ENCODE measurements at places on chromosomes 2 and 18.

DNA sequence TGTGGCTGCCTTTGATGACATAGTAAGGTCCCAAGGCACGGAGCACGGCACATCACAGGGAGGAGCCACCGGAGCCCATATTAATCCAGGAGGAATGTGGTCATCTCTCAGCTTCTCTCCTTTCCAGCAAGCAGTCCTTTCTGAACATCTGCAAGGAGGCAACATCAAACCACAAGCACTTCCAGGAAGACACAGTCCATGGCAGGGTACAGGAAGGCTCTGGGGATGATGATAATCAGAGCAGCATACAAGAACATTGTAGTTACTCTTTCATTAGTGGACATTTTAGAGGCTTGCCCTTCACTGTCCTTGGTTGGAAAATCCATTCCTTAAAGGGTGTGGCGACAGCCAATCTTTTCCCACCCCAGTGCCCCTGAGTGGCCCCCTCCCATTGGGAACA, 31.1 kb downstream of the YPEL5 start:
- DNase-seq = no peak

- DNase-seq = no peak
Observed at GRCh38 chr18:56727399-56727798, 76.2 kb downstream of the WDR7 start.

DNA sequence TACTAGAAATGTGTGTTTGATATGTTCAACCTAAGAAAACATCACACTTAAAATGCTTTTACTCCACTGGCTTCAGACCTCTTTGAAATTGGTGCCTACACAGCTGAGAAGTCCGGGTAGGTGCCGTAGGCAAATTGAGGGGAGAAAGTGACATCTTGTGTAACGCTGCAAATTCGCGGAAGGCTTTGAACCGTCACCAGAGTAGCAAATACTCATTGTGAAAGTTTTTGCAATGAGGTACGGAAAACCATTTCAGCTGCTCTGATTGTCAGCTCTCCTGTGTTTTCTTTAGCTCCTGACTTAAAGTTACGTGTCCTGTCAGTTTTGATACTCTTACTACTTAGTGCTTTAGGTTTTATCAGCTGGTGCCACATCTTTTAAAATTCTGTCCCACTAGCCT, 224.5 kb downstream of the FAM210A start:
- DNase-seq = no peak

DNA sequence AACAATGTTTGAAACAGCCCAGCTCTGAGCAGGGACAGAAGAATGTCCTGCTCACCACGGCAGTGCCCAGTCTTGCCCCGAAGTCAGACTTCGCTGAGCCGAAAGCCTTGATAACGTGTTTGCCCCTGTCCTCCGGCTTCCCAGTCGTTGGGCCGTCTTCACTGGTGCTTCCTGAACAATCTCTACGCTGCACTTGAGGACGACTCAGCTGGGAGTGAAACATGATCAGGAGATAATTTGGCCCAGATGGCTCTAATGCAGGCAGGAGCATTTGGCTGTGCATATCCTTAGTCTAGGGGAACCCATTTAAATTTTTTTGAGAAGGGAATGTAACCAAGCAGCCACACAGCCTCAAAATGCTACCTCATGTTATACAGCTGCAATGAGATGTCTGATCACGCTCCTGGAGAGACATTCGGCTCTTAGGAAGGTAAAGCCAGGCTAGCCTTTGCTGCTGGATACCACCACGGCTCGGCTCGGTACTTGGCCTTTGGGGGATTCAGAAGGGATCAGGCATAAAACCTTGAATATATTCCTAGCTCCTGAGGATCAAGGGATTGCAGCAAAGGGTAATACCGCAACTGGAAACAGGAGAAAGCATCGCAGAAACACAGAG, 43.6 kb downstream of the FECH start:
- no peak for DNase-seq

DNA sequence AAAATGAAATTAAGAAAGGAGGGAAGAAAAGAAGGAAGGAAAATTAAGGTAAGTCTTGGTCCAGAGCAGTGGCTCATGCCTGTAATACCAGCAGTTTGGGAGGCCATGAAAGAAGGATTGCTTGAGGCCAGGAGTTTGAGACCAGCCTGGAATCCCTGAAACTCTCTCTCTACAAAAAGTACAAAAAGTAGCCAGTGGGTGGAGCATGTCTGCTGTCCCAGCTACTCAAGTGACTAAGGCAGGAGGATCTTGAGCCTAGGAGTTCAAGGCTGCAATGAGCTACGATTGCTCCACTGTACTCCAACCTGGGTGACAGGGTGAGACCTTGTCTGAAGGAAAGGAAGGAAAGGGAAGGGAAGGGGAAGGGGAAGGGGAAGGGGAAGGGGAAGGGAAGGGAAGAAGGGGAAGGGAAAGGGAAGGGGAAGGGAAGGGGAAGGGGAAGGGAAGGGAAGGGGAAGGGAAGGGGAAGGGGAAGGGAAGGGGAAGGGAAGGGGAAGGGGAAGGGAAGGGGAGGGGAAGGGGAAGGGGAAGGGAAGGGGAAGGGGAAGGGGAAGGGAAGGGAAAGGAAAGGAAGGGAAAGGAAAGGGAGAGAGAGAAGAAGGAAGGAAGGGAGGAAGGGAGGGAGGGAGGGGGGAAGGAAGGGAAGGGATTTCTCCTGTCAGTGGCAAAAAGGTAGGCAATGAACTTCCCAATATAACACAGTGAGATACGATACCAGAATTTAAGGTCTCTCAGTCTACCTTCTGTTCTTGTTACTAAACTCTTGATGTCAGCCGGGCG, 412.8 kb downstream of the CMPK2 start:
- no peak for DNase-seq

DNA sequence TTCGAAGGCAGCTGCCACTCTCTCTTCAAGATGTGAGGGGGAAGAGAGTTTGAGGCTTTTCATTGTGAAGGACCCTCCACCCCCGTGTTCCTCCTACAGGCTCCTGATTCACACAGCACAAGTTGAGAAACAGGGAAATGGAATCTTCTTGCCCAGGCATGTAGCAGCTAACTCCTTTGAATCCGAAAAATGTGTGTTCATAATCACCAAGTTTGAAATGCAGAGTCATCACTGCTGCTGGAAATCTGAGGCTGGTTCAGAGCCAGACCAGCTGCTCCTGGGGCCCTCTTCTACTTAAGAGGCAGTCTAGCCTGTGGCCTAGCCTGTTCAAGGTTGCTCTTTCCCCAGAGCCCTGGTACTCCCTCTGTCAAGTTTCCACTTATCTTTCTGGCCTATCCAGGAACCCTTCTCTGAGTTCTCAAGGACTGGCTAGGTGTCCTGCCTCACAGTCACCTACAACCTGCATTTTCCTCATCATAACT, 166.4 kb downstream of the TMEM247 start:
- DNase-seq = peak; percentile 82

- DNase-seq = no peak
Observed at GRCh38 chr2:20823917-20824316, 1.0 kb upstream of the LDAH start.

- DNase-seq = no peak
Observed at GRCh38 chr2:60364491-60364890, 189.0 kb downstream of the BCL11A start.

DNA sequence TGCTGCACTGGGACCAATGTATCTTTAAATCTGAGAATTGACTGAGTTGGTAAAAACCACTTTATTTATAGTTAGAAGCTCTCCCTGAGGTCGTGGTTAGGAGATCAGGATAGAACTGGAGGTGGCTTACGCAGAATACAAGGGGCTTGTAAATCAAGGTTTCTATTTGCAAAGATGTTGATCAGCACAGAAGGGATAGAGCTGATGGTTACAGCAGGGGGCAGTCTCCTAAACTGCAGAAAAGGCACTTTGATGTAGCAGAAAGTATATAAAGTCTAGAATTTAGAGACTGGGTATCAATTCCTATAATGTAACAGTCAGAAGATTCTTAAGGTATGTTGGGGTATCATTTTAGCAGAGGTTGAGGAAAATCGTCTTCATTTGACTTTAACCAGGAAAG, 25.2 kb upstream of the ACVR1 start:
- DNase-seq = no peak

DNA sequence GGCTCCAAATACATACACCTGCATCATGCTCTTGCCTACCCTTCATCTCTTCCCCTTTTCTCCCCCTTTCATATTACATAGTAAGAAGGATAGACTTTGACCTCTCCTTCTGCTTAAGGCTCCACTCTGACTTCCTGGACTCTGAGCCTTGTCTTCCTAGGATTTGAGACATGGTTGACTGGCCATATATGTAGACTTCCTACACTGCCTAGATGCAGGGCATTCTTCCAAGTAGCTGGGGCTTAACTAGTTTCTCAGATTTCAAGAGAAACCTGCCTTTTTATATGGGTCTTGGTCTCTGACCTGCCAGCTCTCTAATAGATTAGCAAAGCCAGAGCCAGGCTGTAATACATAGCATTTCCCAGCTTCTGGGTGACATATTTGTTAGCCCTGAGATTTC, 35.4 kb upstream of the CYP26B1 start:
- DNase-seq = peak; percentile 59

DNA sequence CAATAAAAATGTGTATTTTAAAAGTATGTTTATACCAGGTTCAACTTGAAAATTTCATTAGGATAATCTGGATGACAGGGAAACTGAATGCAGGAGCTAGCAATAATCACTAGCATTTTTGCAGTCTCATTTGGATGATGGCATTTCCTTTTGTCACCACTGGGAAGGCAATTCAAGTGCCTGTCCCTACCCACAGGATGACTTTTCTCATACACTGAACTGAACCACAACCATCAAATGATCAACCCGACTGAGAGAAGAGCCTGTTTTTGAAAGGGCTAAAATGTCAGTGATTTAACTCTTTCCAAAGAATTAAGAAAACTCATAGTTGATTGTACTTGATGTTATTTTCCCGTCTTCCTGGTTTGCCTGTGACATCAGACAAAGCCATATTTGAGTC, 115.0 kb downstream of the FAM124B start:
- DNase-seq = no peak

DNA sequence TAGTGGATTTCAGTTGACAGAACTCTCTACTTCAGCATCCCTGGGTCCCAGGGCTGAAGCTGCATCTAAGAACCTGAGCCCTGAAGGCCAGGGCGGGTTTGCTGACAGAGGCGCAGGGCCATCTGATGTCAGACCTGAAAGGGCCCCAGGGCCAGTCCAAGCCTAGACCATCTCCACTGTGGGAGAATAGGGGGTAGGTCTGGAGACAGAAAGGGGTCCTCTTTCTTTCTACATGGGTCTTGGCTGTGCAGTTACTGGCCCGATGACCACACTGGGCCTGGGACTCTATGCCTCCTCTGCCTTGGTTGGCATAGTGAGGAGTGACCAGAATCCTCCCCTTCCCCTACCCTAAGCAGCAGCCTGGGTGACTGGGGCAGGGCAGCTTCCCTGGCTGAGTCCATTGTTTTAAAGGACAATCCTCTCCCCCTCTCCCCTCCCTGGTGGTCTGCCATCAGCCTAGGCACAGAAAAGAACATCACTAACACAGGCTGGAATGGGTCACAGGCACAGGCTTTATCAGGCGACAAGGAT, 34.5 kb downstream of the HS1BP3 start:
- DNase-seq = no peak

GRCh38 chr2:235669269-235669831, 175.5 kb downstream of the AGAP1 start:
- peak; percentile 40 for DNase-seq

DNA sequence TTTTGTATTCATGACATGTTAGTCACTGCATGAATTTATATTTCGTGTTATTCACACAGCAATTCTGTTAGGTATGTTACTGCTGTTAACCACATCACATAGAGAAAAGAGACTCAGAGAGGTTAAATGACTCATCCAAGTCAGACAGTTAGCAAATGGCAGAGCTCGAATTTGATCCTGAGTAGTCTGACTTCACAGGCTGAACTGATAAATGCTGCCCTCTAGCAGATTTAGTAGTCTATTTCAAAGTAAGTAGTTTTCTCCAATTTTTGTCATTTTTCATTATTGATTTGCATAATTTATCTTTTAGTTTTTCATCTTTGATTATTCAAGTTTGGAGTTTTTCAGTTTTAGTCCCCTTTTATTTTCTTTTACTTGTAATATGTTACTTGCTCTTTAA, 58.3 kb downstream of the WDR7 start:
- peak; percentile 45 for DNase-seq

- no peak for DNase-seq
Observed at GRCh38 chr2:74041726-74042125, 57.0 kb downstream of the TET3 start.

- peak; percentile 49 for DNase-seq
Observed at GRCh38 chr2:86274265-86274917, 63.0 kb downstream of the REEP1 start.

- DNase-seq = no peak
Observed at GRCh38 chr18:24470022-24470618, 9.7 kb downstream of the HRH4 start.

GRCh38 chr2:189391201-189391600, 50.1 kb upstream of the WDR75 start:
- no peak for DNase-seq

DNA sequence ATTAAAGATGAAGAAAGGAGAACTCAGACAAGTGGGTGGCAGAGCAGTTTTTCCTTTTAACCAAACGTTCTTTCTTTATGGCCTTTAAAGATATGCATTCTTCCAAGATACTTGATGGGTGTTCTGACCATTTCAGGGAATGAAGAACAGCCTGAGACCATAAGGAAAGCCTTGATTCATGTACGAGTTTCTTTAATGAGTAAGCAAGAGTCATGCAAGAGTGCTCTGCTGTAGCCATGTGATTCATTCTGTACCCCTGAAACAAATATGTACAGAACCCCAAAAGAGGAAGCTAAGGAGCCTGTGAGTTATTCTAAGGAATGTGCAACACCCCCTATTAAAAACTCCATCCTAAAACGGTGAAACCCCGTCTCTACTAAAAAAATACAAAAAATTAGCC, 372.8 kb downstream of the MTX2 start:
- DNase-seq = no peak

GRCh38 chr2:73823916-73824523, 4.7 kb upstream of the STAMBP start:
- DNase-seq = peak; percentile 54

GRCh38 chr2:230325316-230326243, 1.4 kb upstream of the SP140L start:
- no peak for DNase-seq

DNA sequence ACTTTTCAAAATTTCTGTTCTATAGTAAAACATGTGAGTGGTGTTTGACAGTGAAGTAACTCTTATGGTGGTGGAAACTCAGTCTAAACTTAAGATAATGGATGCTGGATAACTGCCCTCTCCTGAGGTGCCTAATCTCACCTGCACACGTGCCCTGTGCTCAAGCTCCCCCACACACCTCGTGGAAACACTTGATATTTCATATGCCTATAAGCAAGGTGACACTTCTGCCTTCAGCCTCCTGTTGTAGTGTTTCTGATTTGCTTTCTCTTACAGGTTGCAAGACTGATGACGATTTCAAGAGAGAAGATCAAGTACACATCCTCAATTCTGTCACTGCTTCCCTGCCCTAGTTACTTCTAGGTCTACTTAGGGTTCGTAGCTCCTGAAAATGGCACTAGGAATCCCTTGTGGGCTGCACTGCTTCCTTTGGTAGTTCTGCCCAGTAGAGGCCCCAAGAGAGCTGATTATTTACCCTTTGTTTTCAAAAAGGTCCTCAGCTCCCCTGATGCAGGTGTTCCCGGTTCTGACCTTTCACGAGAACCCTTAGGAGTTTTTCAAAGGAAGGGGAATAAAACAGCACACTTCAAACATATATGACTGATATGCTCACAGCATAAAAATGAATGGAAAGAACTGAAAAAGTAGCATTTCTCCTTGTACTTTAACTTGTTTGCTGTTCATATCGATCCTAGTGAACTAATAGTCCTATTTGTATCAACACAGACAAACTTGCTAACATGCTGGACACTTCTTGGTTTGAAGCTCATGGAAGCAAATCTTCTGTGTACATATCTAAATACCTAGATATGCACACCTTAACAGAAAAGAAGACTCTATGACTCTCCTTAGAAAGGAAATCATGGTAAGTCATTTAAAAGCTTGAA, 6.7 kb downstream of the CAVIN2 start:
- DNase-seq = no peak

GRCh38 chr2:3146175-3146574, 231.4 kb downstream of the EIPR1 start:
- no peak for DNase-seq
